ENCODE measurements at places on chromosomes 3 and 15.

DNA sequence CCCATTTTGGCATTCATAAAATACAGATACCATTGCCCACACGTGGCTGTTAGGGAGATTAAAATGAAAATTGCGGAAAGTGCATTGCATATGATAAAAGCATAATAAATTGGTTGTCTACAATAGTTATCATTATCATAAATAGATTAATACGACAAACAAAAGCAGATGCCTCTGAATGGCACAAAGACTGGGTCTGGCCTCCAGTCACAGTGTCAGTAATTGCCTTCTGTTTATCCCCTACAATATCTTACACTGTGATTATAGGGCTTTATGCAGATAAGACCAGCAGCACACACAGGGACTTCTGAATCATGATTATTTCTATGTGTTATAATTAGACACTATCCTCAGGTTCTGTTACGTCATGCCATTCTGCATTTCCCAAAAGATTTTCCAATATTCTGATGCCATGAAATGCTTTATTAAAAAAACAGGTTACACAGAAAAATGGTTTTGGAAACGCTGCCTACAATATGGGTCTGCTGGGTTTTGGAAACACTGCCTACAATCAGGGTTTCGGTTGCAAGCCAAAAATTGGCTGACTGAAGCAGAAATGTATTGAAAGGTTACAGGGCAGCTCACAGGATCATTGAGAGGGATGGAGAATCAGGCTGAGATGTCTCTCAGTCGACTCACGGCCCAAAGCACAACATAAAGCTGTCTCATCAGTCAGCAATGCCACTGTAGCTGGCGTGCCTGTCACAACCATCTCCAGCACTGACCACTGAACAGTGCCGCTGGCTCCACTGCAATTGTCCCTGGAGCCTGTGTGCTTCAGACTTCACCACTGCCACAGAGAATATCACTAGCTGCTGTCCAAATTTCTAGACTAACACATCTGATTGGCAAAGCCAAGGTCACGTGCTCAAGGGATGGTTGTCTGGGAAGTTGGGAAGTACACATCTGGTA, 248.1 kb downstream of the ERC2 start:
- no peak for DNase-seq

DNA sequence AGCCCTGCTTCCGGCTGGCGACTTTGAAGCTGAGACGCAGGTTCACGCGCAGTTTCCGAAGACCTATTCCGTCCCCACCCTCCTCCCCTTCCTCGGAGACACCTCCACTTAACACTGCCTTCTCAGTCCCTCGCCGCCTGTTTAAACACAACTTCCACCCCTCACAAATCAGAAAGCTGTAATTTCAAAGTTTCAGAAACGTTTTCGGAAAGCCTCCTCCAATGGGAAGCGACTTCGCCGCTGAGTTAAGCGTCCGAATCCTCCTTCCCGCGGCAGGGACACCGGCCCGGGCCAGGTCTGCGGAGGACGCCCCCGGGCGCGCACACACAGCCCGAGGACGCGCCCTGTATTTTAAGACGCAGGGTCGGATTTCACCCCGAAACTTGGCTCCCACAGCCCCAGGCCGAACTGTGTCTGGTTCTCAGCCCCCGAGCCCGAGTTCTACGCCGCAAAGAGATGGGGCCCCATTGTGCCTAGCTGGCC, 559 bp upstream of the LRRN1 start:
- DNase-seq: no peak

DNA sequence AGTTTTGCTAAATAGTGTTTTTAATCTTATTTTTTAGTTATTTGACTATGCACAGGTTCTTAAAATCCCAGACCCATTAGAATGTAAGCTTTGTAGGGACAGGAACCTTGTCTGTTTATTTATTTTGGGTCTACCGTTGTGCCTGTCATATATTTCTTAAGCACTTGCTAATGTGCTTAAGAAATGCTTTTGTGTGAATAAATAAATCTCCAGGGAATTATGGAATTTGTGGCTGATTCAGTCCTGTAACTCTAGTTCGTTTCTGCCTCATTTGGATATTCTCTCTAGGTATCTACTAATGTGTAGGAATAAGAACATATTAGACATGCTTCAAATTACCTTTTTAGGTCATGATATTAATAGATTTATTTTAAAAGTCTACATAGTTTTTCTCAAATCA, 161.6 kb downstream of the LPP start:
- no peak for DNase-seq

DNA sequence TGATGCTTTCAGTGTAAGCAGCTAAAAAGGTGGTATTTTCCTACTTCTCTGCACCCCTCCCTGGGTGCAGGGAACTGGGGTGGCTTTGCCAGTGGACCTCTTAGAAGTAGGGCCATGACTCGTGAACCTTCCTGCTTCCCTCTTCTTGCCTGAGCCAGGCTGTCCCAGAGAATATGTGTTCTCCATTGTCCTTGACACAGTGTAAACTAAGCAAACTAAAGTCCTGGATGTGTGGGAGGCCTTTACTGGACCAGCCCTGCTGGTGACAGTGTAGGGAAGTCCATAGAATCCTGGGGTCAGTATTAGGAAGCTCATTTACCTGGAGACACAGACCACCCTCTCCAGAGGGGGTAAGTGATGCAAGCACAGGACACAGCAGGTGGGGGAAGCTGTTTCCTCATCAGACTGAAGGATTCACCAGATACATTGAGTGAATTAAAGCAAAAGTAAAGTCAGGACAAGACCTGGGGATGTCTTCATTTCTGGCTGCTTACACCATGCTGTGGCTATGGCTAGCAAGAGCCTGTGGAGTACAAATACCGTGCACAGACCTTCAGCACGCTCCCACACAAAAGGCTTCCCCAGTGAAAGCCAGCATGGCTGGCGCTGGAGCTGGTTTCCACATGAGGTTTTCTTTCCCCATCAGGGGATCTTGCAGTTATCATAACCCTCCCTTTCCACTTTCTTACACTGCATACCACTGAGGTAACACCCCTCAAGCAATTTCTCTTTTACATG, 64.8 kb upstream of the LPP start:
- no peak for DNase-seq
